ENCODE measurements at places on chromosomes 12 and 14.

GRCh38 chr12:52682381-52682660 is 2.1 kb upstream of the KRT1 start:
- DNase-seq: no peak

GRCh38 chr12:7072035-7072434 is 11.5 kb downstream of the C1S start:
- no peak for DNase-seq

DNA sequence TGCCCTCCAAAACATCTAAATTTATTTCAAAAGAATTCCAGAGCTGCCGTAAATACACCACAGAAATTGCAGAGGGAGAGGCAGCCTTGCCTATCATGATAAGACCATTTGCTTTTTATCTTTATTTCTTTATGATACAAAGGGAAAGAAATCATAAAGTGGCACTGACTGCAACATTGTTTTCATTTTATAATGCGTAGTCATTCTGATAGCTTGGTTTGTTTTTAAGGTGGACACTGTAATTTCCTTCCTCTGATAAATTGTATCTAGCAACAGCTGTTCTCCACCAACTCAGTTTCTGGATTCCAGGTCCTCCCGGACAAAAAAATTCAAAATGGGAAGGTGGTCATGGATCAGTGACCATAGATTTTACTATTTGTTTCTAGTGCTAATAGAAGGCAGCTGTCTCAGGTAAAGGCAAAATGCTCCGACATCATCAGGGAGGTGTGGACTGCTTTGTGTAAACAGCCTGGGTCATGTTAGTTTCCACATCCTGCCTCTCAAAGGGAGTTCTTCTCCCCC is 623 bp upstream of the TSPAN8 start:
- no peak for DNase-seq

GRCh38 chr14:24145690-24146452 is 539 bp downstream of the PSME2 start:
- no peak for DNase-seq
